Stimulated activated CD4-positive, alpha-beta T cell treated with anti-CD3 and anti-CD28 coated beads, Interleukin-15, amount 100 ng/mL, for 24 hours (primary cell): ENCODE measurements at places on chromosomes 6 and 20.

DNA sequence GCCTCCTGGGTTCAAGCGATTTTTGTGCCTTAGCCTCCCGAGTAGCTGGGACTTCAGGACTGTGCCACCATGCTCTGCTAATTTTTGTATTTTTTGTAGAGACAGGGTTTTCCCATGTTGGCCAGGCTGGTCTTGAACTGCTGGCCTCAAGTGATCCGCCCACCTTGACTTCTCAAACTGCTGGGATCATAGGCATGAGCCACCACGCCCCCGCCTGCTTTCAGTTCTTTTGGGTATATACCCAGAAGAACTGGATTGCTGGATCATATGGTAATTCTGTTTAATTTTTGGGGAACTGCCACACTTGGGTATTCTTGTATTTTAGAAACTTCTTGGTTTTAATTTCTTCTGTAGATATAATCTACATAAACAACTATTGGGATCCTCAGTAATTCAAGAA lies 17.0 kb downstream of the CDS2 start:
- peak; percentile 30 for DNase-seq

GRCh38 chr6:138522611-138523010 lies 23.3 kb upstream of the NHSL1 start:
- no peak for DNase-seq

- no peak for DNase-seq
Observed at GRCh38 chr20:60967431-60968316, 284.4 kb upstream of the CDH4 start.

DNA sequence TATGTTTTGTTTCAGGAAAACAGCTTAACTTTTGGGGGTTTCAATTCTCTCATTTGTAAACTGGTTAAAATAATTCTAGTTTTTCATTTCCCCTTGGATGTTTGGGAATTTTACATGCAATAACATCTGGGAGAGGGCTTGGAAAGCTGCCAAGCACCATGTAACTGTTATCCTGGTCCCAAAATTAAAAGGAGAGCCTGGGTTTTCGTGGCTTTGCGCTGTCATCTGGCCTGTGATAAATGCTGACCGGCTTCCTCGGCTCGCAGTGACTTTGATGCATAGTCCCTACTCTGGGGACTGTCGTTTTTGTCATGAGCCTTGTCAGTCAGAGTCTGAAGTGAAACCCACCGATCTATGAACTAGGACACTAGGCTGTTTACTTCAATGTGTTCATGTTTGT lies 12.2 kb downstream of the SLC35F1 start:
- DNase-seq, result no peak

DNA sequence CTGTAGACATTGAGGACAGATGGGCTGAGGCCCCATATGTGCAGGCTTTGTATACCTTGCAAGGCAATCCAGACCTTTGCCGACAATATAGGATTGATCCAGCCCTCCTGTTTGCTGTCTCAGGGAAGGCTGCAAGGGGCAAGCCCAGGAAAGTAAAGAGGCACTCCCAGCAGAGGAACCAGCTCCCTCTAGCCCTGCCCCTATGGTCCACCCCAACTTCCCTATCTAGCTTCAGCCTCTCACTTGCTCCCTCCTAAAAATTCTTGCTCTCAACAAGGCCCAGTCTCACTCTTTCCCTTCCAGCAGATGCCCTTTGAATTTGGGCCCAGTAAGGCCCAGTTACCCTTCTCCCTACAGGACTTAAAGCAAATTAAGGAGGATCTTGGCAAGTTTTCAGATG lies 92.6 kb downstream of the JARID2 start:
- DNase-seq, result no peak

- no peak for DNase-seq
Observed at GRCh38 chr6:114000069-114000468, 29.1 kb upstream of the HDAC2 start.

- DNase-seq, result no peak
Observed at GRCh38 chr6:122429323-122429722, 29.9 kb downstream of the HSF2 start.

DNA sequence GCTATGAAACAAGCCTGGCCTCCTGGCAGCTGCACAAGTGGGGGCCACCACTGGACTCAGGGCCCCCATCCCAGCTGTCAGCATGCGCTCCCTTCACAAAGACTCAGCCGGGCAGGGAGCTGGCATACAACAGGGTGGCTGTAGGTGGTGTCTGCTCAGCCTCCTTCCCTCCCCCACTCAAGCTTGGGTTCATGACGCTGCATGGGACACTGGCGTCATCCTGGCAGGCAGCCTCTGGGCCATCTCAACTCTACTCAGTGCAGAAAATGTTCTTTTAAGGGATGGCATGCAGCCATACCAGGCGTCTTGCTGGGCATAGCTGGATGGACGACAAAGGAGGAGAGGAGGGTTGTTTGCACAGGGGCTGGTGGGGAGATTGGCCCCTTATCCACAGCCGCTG lies 30.5 kb downstream of the SAYSD1 start:
- DNase-seq, result no peak

GRCh38 chr20:20677186-20677585 lies 35.3 kb downstream of the RALGAPA2 start:
- no peak for DNase-seq

DNA sequence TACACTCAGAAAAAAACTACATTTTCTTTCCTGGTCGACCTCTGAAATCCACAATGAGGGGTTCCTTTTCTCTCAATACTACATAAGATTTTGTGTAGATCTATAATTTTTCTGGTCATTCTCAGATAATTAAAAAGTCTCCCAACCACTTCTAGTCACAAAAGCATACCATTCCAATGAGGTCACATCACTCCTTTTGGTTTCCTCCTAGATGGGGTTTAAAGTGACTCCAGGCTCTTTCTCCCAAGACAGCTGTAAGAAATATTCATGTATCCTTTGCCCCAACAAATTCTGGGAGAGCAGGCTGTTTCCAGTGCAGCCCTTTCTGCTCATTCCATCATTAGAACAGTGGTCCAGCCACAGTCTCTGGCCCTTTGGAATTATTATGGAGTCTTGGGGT lies 43.1 kb upstream of the BEND6 start:
- no peak for DNase-seq

DNA sequence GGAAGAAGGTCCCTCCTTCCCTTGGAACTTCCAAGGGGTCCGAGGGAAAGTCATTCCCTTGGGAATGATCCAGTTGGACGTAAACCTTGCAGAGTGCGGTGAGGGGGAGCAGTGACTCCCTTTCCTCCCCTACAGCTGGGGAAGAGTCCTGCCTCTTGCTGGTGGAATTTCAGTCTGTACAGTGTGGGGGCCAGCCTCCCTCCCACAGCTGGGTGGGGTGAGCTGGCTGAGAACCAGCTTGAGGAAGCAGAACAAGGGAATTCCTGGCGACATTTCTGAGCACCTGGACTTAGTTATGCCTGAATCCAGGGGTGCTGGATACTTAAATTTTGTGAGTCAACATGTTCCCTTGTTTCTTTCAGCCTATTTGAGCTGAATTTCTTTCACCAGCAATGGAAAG lies 152.0 kb downstream of the ANKRD60 start:
- no peak for DNase-seq

DNA sequence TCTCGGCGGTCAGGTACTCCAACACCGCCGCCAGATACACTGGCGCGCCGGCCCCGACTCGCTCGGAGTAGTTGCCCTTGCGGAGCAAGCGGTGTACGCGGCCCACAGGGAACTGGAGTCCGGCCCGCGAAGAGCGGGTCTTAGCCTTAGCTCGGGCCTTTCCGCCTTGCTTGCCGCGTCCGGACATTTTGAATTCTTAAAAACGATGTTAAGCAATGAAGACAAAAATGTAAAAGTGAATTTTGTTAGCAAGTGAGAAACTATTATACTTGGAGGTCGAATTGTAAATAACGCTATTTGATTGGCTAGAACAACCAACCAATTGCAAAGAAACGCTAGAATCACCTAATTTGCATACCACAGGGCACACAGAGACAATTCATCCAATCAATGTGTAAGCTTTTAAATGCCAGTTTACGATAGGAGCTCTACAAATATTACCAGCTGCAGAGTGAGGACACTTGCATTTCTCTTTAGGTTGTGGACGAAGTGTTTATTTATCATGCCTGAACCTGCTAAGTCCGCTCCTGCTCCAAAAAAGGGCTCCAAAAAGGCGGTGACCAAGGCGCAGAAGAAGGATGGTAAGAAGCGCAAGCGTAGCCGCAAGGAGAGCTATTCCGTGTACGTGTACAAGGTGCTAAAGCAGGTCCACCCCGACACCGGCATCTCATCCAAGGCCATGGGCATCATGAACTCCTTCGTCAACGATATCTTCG lies 112.0 kb downstream of the HFE start:
- DNase-seq, result peak; percentile 80

DNA sequence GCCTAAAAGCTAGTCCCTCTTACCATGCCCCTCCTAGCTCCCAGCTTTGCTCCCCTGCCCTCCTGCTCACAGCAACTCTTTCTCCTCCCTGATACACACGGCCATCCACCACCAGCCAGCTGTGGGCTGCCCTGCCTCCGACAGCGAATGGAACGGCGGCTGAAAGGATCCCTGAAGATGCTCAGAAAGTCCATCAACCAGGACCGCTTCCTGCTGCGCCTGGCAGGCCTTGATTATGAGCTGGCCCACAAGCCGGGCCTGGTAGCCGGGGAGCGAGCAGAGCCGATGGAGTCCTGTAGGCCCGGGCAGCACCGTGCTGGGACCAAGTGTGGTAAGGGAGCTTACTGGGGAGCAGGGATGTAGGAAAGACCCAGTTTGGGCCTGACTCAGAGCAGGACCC lies 16.6 kb upstream of the ZNF76 start:
- no peak for DNase-seq

DNA sequence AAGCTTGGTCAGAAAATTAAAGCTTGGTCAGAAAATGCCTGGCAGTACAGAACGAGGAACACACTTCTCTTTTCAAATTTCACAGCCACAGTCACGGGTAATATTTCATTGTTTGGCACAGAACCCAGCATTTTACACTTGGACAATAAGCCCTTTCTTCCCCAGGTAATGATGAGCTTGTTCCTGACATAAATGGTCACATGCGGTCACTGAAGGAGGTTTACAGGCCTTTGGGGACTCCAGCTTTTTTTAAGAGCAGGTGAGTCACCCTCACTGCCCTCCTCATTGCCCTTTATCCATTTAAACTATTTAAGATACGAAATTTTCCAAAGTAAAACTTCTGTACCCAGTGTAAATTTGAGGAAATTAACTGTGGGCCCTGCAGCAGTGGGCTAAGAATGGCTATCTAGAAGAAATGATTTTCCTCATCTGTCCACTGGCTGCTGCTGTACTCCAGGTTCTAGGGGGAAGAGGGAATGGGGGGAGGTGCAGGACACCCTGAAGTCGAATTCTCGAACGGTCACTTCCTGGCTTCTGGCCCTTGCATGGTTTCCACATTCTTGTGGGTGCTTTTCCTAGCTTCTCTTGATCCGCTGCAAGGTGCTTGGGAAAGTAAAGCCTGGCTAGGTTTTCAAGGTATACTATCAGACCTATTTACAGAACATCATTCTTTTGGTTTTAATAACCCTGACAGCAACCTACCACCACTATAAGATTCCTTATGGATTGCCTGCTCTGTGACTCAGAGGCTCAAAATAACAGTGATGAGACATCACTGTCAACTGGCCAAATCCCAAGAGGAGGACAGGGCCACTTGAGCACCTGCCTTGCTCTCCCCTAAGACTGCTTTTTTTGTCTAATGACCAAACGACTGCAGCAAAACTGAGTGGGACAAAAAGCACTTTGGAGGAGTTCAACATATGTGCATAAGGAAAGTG lies 75.8 kb downstream of the PREP start:
- DNase-seq, result no peak

DNA sequence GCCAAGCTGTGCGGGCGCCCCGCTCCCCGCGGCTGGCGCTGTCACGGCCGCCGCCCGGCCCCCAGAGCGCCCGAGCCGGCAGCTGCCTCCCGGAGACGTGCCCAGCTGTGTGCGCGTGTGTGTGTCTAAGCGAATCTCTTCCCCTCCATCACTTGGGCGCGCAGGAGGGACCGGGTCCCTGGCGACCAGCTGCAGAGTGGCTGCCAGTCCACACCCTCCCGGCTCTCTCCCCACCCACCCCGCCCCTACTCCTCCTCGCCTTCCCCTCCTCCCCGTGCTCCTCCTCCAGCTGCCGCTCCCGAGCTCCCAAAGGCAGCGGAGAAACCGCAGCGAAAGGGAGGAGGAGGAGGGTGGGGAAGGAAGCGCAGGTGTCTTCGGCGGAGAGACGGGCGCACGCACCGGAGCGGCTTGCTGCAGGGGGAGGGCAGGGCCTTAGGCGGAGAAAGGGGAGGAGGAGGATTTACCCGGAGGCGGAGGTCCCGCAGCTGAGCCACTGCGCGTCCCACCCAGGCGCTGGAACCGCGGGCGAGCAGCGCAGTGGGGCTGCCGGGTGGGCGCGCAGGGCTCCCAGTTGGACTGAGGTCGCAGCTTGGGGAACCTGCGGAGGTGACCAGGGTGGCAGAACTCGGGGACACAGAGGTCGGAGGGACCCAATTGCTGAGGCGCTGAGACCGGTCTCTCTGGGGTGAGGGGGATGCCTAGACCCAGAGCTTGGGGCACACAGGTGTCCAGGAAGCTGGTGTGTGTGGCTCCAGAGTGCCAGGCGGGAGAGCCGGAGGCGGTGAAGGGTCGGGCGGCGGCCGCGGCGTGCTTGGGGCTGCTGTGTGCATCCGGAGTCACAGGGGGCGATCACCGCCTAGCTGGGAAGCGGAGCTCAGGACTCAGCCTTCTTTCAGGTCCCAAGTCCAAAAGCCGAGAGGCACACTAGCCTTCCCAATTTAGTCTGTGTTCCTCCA lies at the start of gene HS3ST5:
HS3ST5 (minus strand) TSS at position 198 of the 956 bp plus-strand sequence. CDS start 280,178 bp downstream, outside the sequence.
- DNase-seq, result peak; percentile 18

DNA sequence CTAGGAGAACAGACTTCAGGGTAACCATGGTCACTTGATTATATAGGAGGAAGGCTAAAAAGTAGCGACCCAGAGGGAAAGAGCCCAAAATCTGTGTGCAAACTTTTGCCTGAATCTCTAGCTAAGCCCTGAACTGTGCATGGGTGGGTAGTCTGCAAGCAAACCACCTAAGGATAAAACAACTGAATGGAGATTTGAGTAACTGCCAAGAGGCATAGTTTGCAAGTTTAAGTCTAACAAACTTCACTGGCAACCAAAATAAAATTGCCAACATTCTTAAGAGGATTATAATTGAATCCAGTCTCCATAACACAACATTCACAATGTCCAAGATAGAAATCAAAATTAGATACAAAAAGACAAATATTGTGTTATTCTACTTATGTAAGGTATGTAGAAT lies 192.0 kb upstream of the PLN start:
- DNase-seq, result no peak

- peak; percentile 29 for DNase-seq
Observed at GRCh38 chr6:155313602-155314091, 637 bp downstream of the TFB1M start.

- no peak for DNase-seq
Observed at GRCh38 chr20:53527196-53527595, 66.4 kb downstream of the ZNF217 start.

DNA sequence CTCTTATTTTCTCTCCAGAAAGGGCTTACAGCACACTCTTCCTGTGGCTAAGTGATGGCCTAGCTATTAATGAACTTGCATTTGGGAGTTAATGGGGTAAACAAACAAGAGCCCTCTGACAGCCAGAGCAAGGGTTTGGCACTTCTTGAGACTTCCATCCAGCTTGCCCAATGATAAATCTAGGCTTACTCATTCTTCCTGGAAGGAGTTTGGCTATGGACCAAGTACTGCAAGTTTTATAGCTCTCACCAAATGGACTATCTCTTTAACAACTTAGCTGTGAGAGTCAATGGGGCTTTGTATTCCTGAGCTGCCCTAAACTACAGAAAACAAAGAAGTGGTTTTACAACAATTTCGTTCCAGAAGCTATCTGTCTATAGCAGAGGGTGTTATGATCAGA lies 16.7 kb upstream of the PI3 start:
- DNase-seq, result no peak
